ENCODE measurements at places on chromosomes 12 and 14.

- no peak for DNase-seq
Measured at GRCh38 chr12:93957870-93958269, 190.5 kb upstream of the PLXNC1 start.

DNA sequence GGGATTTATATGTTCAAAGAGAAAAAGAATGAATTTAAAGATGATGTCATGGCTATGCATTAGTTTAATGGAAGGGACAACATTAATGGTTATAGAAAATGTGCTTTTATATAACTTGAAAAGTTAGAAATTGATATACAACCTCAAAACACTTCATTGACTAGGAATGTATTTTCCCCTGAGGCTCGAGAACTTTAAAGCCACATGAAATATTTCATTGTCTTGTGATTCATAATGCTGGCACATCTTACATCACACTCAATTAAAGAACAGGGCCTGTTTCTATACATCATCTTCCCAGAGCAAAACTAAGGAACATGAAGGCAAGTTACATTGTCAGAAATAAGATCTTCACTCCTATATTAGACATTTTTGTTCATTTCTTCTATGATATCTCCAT lies 35.2 kb upstream of the PAWR start:
- no peak for DNase-seq

- no peak for DNase-seq
Measured at GRCh38 chr12:67572492-67572891, 76.1 kb upstream of the DYRK2 start.

DNA sequence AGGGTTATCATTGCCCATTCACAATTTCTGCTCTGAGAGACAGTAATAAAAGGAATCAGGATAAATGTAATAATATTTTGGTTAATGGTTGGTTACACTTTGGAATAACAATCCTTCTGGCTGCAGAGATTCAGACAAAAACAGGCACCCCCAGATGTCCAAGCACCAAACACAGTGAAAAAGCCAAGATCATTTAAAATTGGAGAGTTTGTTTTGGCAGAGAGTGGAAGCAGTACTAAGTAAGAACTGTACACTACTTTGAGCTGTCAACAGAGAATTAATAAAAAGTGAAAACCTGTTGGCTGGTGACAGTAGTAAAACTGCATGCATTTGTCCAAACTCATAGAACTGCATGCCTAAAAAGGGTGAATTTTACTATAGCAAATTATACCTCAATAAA lies 15.6 kb upstream of the IL22 start:
- DNase-seq = no peak

DNA sequence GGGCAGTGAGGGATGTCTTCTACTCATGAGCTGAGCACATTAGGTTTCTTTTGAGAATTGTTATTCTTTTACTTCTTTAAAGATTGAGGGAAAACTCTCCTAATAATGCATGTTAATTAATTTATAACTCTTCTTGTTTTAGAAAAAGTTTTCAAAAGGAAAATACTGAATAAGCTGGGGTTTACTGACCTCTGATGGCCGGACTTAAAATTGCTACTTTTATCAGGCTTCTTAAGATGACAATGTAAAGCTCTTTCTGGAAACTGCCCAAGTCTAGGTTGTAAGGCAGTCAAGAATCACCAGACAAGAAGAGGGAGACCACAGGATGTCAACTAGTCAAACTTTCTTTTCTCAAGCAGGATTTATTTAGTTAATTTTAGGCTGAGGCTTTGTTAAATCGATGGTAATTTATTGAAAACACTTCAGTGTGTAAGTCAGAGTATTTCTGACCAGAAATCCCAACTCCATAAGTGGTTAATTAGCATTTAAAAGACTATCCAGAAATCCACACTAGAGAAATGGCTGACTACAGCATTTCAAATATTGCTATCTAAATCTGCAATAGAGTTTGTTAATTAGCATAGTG lies 82.1 kb downstream of the AVPR1A start:
- no peak for DNase-seq

DNA sequence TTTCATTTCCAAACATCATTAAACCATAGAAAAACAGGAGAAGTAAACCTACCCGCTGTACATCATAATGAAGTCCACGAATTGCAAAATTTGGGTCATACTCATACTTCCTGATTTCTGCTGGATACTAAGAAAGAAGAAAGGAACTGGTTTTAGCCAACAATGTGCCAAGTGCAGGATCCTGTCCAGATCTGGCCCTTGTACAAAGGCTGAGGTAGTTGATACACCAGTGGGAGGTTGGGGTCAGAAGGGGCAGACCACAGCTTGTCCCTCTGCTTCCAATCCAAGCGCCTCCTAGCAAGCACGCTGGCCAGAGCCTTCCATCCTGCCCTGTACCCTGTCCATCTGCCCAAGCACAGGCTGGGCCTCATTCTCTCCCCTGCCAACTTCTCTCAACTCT lies 34.2 kb downstream of the NT5DC3 start:
- DNase-seq = no peak

All from sciatic nerve (tissue), 2 donors.